ENCODE measurements at places on chromosomes 13 and 19.

- DNase-seq: no peak
Measured at GRCh38 chr19:16185768-16186123, 536 bp downstream of the FAM32A start.

- DNase-seq: no peak
Measured at GRCh38 chr19:4376991-4377781, 23.2 kb downstream of the SH3GL1 start.

GRCh38 chr19:15015946-15016542, 33.2 kb upstream of the CASP14 start:
- DNase-seq: no peak

- no peak for DNase-seq
Measured at GRCh38 chr19:31350033-31350692, 927 bp upstream of the TSHZ3 start.

- DNase-seq: no peak
Measured at GRCh38 chr13:76455960-76456359, 430.2 kb downstream of the KCTD12 start.

DNA sequence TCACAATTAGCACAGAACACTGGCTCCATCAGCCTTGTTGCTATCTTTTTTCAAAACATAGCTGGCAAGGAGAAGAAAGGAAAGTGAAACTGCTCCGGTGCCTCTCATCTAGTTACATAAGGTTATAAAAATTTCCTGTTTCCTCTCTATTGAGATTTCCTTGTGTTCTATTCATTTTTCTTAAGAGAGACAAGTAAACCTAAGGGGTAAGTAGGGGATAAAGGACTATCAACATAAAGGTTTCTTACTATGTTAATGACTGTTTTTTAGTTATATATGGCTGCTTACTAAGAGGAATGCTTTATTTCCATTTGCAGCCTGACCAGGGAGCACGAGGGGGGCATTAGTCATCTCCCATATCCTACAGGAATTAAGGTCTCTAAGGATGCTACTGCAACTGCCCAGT, 73.2 kb upstream of the MLNR start:
- no peak for DNase-seq

DNA sequence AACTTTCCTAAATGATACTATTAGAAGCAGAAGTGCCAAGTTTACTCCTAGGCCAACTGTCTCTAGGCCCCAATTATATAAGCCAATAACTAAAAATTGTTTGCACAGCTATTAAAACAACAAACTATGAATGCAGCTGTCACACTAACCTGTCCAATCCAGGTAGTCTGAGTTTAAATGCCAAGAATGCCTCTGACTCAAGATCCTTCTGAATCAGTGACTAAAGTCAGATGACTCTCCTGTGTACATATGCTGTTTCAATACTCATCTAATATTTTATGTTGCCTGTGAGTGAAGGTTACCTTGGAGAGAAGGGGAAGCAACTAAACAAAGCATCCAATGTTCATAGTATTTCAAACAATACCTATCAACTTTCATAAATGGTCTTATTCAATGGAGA, 257.0 kb downstream of the ENOX1 start:
- DNase-seq: no peak

GRCh38 chr19:16897029-16897855, 8.4 kb downstream of the F2RL3 start:
- peak; percentile 33 for DNase-seq

DNA sequence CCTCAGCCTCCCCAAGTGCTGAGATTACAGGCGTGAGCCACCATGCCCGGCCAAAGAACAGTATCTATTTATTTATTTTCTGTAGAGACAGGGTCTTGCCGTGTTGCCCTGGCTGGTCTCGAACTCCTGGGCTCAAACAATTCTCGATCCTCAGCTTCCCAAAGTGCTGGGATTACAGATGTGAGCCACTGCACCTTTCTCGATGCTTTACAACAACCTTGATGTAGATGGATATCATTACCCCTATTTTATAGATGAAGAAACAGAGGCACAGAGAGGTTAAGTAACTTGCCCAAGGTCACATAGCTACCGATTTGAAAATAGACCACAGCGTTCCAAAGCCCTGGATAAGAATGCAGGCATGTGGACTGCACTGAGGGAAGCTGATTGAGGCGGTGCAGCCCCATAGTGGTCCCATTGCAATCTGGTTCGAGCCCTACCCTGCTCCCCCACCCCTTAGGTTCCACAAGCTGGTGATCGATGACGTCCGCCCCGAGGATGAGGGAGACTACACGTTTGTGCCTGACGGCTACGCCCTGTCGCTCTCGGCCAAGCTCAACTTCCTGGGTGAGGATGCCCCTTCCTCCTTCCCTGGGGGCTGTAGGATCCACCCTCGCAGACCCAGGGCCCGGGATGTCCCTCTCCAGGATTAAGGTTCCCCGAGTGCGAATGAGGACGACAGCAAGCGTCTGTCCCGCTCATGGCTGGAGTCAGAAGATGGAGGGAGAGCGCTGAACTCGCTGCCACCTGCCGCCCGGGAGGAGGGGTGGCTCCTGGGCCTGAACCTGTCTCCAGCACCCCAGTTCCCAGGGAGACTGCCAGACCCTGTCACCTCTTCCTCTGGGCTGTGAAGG, 17.9 kb downstream of the MYBPC2 start:
- DNase-seq: no peak

GRCh38 chr13:38519229-38519911, 167.5 kb upstream of the FREM2 start:
- no peak for DNase-seq

GRCh38 chr19:46394402-46394797, 19.0 kb downstream of the CCDC8 start:
- no peak for DNase-seq

GRCh38 chr13:41411522-41411921, 45.8 kb upstream of the RGCC start:
- DNase-seq: no peak

- DNase-seq: no peak
Measured at GRCh38 chr19:3830621-3831589, 37.9 kb downstream of the ZFR2 start.

DNA sequence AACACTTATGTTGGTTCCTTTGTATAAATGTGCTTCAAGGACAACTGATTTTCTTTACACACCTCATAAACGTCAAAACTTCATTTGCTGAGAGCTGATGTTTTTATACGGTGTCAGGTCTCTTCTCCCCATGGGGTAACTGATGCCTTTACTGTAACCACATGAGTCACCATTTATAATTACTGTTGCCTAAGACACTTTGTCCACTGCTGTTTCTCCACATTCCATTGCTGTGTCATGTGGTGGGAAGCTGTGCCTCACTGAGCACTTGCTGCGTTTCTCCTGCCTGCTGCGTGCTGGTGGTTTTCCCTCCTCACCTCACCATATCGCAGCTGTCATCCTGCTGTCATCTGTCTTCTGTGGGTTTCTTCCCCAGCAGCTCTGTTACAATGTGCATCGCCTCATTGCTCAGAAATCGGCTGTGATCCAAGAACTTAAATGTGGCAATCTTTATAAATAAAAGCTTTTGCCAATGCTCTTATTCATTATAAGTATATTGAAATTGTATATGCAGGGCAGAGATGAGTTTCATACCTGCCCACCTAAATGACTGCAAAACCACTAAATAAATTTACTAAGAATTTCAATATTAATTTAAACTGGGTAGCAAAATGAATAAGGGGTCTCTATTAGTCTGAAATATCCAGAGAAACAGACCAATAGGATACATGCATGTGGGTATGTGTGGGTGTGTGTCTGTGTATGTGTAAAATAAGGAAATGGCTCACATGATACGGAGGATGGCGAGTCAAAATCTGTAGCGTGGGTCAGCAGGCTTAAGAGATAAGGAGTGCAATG, 547.0 kb upstream of the SLITRK5 start:
- no peak for DNase-seq

DNA sequence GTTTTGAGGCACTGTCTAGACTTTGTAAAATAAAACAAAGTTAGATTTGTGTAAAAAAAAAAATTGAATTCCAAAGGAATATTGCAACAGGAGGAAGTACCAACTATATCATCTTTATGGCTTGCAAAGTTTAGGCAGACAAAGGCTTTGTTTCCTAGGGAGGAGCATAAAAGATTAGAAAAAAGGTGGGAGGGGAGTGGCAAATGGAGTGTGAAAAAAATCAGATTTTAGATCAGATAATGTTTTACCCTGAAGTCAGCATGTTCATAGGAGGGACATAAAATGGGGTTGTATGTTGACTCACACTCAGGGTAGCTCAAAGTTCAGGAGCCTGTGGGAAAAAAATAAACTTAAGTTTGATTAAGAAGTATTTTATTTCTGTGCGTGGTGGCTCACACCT, 3.7 kb downstream of the ZNF85 start:
- no peak for DNase-seq

DNA sequence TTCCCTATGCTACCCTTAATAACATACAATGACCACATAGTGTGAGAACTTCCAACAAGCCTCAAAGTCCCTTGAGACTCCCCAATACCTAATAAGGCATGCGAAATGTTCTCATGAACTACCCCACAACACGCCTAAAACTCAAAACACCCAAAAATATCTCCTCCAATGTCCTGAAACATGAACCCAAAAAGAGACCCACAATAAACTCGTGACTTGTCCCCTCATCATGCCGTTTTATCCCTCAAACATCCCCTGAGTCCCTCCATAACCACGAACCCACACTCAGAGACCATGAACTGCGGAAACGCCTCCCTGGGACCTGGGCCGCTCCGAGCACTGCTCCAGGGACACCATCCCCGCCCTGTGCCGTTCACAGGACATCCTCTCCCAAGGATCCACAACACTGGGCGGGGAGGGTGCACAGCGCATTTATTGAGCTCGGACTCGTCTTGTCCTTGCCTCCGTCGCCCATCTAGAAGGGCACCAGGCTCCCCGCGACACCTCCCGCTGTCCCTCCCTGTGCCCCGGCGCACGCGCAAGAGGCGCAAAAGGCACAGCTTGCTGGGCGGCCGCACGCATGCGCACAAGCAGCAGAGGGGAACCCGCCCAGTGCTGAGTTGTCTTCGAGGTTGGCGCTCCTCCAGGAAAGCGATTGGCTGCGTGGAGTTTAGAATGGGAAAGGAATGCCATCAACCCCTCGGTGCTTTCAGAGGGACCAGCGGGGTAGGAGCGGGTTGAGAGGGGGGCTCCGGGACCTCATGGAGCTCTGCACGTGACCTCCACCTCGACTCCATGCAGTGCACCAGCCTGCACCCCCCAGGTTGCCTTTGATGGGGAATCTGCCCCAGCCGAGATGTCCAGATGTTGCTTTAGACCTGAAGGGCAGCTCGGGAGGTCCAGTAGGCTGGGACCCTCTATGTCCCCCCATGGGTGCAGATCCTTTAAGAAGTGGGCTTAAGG, 8.8 kb downstream of the FXYD3 start:
- DNase-seq: peak; percentile 72

- DNase-seq: no peak
Measured at GRCh38 chr19:16088351-16089009, 12.2 kb downstream of the TPM4 start.

GRCh38 chr19:53649746-53650593, 18.2 kb downstream of the DPRX start:
- DNase-seq: no peak

- DNase-seq: no peak
Measured at GRCh38 chr19:9709305-9709704, 34.4 kb upstream of the ZNF562 start.

- DNase-seq: no peak
Measured at GRCh38 chr13:98648686-98649085, 71.8 kb upstream of the STK24 start.

DNA sequence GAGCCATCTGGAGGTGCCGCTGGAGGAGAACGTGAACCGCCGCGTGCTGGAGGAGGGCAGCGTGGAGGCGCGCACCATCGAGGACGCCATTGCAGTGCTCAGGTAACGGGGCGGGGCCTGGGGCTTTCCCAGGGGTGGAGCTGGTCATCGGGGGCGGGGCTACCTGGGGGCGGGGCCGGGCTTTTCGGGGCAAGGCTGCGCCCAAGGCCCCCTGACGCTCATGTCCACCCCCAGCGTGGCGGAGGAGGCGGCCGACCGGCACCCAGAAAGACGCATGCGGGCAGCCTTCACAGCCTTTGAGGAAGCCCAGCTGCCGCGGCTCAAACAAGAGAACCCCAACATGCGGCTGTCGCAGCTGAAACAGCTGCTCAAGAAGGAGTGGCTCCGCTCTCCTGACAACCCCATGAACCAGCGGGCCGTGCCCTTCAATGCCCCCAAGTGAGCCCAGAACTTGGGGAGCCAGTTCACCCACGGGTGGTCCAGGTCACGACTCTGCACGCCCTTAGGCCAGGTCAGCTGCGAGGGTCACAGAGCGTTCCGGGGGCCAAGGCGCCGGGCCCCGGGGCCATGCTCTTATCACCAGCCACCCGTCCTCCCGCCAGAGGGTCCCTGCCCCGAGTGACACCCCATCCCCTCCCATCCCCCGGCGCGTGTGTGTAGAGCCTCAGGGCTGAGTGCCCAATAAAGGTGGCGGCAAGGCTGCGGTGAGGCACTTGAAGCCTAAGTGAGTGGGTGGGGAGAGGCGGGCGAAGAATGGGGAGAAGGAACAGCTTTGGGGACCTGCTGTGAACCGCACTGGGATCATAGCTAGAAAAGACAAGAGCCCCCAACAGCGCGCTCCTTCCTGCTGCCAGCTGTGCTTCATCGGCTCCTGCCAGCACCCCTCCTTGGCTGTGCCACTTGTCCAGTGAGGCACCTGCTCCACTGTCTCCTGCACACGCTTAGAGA, 10.7 kb downstream of the CCDC124 start:
- no peak for DNase-seq

DNA sequence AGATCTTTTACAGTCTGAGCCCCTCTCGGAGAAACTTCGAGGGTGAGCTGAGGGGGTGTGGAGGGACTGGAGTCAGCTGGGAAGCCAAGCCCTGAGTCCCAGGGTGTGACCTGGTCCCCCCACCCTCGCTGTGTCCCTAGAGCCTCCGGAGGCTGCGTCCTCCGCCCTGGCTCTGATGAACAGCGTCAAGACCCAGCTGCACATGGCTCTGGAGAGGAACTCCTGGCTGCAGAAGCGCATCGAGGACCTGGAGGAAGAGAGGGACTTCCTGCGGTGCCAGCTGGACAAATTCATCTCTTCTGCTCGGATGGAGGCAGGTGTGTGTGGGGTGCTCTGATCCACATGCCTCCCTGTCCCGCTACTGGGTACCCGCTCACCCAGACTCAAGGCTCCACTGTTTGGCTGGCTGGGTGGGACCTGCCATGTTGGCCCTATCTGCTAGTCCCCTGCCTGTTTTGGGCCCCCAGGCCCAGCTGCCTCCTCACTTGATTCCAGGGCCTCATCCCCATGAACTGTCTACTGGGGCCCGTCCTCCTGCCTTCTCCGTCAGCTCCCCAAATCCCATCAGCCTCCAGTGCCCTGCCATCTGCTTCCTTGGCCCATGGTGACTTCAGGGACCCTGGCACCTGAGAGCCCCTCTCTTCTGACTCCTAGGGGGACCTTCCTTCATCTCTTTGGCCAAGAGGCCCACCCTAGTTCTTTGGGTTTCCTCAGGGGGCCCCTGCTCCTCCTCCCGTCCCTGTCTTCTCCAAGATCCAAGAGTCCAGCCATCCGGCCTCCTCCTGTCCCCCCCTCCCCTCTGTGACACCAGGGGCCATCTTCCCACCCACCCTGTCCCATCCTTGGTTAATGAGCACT, 1.5 kb downstream of the CCDC106 start:
- no peak for DNase-seq

GRCh38 chr13:74561155-74561554, 427.0 kb upstream of the KLF12 start:
- no peak for DNase-seq

Data from activated CD8-positive, alpha-beta memory T cell treated with anti-CD3 and anti-CD28 coated beads for 4 hours (primary cell).